ENCODE measurements at places on chromosomes 4 and X. TPM values are rescaled to one million over a fixed set of nuclear protein-coding genes. Genes with fewer than 3 reads are reported as not detected.

DNA sequence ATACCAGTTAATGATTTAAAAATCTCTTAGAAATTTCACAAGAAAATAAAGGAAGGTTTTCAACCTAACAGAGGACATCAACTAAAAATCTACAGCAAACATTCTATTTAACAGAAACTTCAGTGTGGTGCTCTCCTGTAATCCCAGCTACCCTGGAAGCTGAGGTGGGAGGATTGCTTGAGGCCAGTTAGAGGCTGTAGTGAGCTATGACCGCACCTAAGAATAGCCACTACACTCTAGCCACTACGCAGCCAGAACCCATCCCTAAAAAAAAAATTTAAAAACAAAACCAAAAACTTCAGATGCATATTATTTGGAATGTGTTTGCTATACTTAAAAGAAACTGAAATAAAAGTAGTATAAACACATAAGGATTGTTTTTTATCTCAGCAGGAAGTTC, 7.2 kb upstream of the FHIP1A start:
- no peak for DNase-seq
- H3K4me1 ChIP-seq = no peaks in the 10 kb centered on the region
- no peak overlapping the region for H3K4me3 ChIP-seq
- H3K27ac ChIP-seq = no peak overlapping the region
- H3K36me3 ChIP-seq = no peaks in the 10 kb centered on the region

DNA sequence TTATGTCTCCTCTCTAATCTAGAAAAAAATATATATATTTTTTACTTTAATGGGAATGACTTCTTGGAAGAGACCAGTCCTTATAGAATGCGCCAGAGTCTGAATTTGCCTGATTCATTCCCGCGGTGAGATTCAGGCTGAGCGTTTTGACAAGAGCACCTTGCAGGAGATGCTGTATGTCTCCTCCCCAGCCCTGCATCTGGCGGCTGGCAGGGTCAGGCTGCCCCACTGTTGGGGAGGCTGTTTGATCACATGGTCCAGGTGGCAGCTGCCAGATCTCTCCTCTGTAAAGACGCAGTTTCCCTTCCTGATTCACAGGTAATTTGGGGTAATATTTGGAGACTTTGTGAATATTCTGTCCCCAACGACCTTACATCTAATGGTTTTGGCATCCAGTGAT, 9.7 kb downstream of the PDZD4 start:
- peaks cover 14% of the 10 kb centered on the region for H3K27me3 ChIP-seq
- H3K4me3 ChIP-seq = no peak overlapping the region
- DNase-seq = no peak
- H3K36me3 ChIP-seq = no peaks in the 10 kb centered on the region

- no peaks in the 10 kb centered on the region for H3K4me1 ChIP-seq
- H3K27ac ChIP-seq = no peak overlapping the region
- no peak for DNase-seq
Observed at GRCh38 chrX:50158593-50158992, 42.2 kb downstream of the AKAP4 start.

DNA sequence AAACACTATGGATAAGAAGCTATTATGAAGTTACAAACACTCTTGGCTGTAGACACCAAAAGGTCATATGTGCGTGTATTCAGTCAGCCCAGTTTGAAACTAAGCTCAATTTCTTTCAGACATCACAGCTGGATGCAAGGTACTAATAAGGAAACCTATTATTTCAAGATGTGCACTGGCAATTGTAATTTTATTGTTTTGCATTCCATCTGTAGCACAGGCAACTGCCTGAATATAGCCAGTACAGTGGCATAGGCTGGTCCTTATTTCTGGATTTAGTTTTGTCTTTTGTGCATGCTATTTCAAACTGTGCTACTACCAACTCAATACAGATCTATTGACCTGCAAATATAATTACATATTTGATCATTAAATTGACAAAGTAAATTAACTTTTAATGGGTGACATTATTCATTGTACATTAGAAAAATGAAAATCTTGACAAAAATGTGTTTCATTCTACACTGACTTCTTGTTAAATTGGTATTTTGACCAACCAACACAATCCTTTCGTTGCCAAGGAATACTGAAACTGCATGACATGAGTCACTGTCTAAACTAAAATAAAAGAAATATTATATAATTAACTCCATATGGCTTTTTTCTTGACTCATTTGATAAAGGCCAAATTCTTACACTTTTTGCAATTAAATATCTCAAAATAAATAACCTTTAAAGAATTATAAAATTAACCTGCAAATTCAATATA, 594.3 kb upstream of the ADGRL3 start:
- no peak overlapping the region for H3K27ac ChIP-seq
- no peak for DNase-seq
- H3K4me3 ChIP-seq = no peak overlapping the region
- H3K27me3 ChIP-seq = no peaks in the 10 kb centered on the region

DNA sequence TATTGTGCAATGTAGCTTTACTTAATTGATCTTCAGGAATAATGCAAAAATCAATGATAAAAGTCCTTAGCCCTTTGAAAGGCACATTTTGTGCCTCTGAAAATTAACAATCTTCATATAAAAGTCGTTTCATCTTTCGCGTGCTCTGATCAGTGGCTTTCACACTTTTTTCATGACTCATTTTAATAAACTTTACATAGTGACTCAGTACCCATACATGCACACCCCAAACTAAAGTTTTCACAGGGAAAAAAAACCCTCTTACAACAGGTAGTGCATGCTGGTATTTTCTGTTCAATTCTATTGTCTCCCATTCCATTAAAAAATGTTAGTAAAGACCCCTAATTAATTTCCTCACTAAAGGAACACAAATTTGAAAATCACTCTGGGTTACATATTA, 21.5 kb downstream of the RWDD4 start:
- peaks cover 5% of the 10 kb centered on the region for H3K4me1 ChIP-seq
- H3K27me3 ChIP-seq = no peaks in the 10 kb centered on the region
- no peak overlapping the region for H3K4me3 ChIP-seq
- no peaks in the 10 kb centered on the region for H3K36me3 ChIP-seq
- no peak for DNase-seq

- H3K27ac ChIP-seq = no peak overlapping the region
- H3K36me3 ChIP-seq = no peaks in the 10 kb centered on the region
- H3K27me3 ChIP-seq = no peaks in the 10 kb centered on the region
- DNase-seq = no peak
- no peaks in the 10 kb centered on the region for H3K4me1 ChIP-seq
Observed at GRCh38 chr4:54213761-54214160, 15.3 kb upstream of the PDGFRA start.

- peaks cover 18% of the 10 kb centered on the region for H3K4me1 ChIP-seq
- H3K4me3 ChIP-seq = no peak overlapping the region
- H3K36me3 ChIP-seq = no peaks in the 10 kb centered on the region
Observed at GRCh38 chr4:80075995-80076675, 3.1 kb upstream of the ANTXR2 start.

- H3K4me1 ChIP-seq = no peaks in the 10 kb centered on the region
- no peak overlapping the region for H3K27ac ChIP-seq
- no peaks in the 10 kb centered on the region for H3K36me3 ChIP-seq
- no peak overlapping the region for H3K4me3 ChIP-seq
Observed at GRCh38 chr4:110959041-110959643, 336.3 kb upstream of the PITX2 start.

- no peak for DNase-seq
- H3K4me3 ChIP-seq = no peak overlapping the region
- H3K27me3 ChIP-seq = no peaks in the 10 kb centered on the region
Observed at GRCh38 chrX:151825925-151826485, 86.7 kb upstream of the MAGEA4 start.

- DNase-seq = no peak
- H3K27ac ChIP-seq = peak overlapping the region; percentile 67
Observed at GRCh38 chrX:103253608-103254007, 1.3 kb downstream of the TCEAL8 start.

The EFNB1 gene
- 7.7 TPM for total RNA-seq

Data from right lobe of liver (tissue), 6 donors.